ENCODE measurements at places on chromosomes 4 and X.

- no peak for DNase-seq
Observed at GRCh38 chr4:137238456-137239162, 293.7 kb downstream of the PCDH18 start.

DNA sequence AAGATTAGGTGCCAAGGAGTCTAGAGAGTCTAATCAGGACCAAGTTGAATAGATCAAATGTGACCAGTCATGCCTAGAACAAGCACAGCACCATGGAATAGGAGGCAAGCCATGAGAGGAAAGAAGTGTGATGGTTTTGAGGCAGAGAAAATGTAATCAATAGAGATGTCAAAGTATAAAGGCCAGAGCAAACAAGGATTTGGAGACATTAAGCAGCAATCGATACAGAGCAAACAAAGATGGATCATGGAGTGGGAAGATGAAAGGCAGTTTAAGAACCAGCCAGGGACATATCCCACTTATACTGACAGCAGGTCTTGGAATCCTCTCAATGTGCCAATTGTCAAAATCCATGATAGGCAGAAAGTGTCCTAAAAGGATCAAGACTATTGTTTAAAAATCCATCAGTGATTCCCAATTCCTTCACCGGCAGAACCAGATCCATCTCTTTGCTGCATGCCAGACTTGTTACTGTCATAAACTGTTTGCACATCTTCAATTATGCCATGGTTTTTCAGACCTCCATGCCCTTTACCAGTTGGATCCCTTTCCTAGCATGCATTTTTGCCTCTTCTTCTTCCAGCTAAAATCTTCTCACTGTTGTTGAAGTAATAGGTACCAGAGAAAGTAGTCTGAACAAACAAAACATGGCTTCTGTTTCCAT, 520.7 kb upstream of the ARX start:
- DNase-seq = no peak

GRCh38 chr4:114323841-114324240, 274.8 kb upstream of the UGT8 start:
- no peak for DNase-seq

DNA sequence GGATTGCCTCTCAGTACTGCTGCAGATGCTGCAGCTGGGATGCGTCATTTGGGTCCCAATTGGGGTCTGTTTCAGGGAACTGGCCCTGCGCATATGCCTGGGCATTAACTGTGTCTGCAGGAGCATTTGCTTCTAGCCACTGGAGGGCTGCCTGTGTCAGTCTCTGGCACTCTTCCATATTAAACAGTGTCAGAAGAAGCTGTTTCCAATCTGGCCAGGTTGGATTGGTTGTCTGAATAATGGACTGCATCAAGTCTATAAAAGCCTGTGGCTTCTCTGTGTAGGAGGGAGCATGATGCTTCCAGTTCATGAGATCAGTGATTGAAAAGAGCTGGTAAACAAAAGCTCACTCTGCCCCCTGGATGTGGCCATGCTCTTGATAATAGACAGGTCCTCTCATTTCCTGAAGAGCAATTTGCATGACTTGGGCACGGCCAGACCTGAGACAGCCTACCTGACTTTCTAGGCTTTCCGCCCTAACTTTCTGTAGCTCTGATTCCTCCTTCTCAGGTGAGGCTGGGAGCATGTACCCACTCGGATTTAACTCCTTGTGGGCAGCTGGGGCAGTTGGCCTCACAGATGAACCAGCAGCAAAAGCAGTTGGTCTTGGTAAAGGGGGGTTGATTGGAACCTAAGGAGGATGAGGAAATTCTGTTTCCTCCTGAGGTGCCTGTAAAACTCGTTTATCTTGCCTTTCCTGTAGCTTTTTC, 29.2 kb downstream of the SULT1E1 start:
- no peak for DNase-seq

DNA sequence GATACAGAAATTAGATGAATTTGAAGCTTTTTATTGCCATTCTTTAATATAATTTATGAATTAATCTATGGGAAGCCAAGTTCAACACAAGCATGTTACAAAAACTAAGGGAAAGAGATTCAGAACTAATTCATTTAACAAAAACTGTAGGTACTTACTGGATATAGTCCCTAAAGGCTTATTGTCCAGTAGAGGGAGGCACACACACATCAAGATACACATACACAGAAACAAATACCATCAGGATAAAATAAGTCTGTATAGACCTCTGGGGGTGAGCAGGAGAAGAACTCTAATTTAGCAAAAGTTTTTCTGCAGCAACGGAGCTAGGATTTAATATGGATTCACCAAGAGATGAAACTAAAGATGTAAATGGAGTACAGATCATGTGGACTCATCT, 83.0 kb upstream of the IL13RA1 start:
- no peak for DNase-seq

DNA sequence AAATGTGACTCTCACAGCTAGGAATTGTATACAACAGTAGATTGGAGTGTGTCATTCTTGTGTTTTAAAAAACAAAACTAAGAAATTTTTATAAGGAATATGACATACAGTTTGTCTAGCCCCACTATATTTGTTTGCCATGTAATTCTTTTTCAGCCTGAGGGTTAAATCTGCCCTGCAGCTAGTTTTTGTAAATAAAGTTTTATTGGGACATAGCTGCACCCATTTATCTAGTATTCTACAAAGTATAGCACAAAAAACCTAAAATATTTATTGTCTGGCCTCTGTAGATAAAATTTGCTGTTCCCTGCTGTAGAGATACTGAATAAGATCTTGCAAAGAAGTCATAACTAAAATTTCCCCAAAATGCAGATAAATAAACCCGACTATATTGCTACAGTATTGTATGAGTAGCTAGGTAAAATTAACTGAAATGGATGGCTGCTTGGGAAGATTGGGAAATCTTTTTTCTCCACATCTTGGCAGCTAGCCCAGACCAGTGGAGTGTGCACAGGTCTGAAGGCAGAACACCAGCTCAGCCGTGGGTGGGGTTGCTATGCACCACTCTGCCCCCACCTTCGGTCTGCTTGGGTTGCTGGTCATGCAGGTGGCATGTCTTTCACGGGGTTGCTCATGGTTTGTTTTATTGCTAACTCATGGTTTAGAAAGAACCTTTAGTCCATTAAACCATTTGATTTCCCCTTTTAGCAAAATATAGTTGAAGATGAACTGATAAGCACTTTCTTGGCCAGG, 127.9 kb downstream of the KLHL8 start:
- no peak for DNase-seq

GRCh38 chrX:30653415-30654131, at the start of gene GK:
GK (plus strand) TSS chrX:30653423; CDS start chrX:30653538, 115 bp downstream.
- peak; percentile 79 for DNase-seq

- DNase-seq = no peak
Observed at GRCh38 chr4:41285202-41285863, 28.6 kb downstream of the UCHL1 start.

GRCh38 chrX:100368167-100368566, 41.9 kb downstream of the PCDH19 start:
- DNase-seq = no peak

- DNase-seq = no peak
Observed at GRCh38 chr4:152479428-152480026, 56.4 kb downstream of the FBXW7 start.

DNA sequence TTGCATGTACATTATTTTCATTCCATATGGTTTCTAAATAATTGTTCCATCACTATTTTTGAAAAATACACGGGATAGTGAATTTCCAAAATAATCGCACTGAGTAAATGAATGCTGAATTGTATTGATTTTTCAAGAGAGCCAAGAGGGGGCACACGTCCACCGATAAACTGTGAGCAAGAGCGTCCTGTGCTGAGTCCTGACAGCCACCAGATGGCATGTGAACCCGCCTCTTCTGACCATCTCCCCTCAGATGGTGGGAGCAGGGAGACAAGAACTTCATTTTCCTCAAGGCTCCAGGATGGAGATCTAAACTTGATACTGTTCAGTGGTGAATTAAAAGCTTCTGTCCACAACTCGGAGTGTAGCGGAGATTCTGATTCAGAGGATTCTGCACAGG, 30.6 kb upstream of the IL9R start:
- DNase-seq = no peak

GRCh38 chr4:143343276-143343831, 6.7 kb downstream of the GAB1 start:
- no peak for DNase-seq

DNA sequence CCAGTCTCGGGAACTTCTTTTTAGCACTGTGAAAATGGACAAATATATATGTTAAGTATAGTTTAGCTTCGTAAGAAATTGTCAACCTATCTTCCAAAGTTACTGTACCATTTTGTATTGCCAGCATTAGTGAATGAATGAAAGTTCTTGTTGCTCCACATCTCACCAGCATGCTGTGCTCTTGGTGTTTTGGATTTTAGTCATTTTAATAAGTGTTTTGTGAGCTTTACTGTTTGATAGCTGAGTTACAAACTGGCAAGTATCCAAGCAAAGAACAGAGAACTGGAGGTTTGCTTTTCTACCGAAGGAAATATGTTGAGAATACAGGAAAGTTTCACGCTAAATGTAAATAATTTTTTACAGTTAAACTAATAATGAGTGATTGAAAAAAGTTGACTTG, 33.0 kb downstream of the SNCA start:
- DNase-seq = no peak

GRCh38 chrX:131633285-131633917, 89.5 kb downstream of the OR13H1 start:
- no peak for DNase-seq

DNA sequence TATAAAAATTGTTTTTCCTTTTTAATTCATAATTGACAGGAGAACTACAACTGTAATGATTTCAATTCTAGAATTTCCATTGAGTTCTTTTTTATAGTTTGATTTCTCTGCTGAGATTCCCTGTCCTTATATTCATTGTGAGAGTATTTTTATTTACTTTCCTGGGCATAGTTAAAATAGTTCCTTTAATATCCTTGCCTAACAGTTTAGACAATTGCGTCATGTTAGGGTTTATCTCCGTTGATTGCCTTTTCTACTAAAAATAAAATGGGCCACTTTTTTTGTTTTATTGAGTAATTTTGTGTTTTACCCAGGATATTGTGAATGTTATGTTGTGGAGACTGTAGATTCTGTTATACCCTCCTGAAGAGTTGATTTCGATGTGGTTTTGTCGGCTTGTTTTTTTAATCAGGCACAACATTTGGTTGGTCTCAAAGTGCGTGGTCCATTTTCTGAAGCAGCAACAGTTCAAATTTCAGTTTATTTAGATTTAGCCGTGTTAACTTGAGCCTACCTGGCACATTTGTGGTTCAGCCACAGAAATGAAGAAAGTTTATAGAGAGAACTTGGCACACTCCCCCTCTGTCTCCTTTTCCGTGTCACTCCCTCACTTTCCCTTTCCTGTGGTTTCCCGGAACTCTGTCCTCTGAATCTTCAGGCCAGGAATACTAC, 16.0 kb upstream of the PRRG1 start:
- no peak for DNase-seq

DNA sequence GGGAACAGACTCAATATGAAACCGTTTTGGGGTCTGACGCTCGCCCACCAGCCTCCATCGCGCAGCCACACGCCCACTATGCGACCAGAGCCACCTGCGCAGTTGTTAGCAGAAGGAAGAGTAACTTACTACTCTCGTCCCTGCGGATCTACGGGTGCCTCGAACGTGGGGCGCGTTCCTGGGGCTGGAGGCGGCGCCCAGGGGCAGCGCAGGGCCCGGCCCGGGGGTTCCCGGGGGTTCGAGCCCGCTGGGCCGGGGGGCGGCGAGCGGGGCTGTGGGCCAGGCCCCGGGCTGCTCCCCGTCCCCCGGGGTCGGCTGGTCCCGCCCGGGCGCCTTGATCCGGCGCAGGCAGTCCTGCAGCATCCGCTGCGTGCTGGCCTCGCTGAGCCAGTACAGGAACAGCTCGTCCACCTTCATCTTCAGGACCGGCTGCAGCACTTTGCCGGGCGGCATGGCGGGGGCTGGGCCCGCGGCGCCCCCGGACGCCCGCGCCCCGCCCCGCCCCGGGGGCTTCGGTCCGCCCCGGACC, 404 bp downstream of the PPP2R3B start:
- DNase-seq = no peak

GRCh38 chrX:19670854-19671620, 155.7 kb upstream of the MAP3K15 start:
- DNase-seq = no peak

DNA sequence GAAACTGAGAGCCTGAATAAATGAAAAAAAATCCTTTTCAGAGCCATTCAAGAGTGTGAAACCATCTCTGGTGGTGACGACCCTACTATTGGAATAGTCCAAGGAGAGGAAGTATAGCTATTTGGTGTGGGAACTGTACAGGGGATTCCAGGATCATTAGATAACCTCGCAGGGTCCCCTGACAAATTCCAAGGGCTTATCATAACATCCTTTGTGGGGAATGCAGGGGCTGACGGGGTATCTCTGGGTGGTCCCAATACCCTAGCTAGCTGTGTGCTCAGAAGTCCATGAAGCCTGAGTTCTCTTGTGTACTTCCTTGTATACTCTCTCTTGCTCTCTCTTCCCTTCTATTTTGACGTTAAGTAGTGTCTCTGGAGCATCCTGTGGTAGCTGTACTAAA, 13.8 kb upstream of the PLAC1 start:
- no peak for DNase-seq

DNA sequence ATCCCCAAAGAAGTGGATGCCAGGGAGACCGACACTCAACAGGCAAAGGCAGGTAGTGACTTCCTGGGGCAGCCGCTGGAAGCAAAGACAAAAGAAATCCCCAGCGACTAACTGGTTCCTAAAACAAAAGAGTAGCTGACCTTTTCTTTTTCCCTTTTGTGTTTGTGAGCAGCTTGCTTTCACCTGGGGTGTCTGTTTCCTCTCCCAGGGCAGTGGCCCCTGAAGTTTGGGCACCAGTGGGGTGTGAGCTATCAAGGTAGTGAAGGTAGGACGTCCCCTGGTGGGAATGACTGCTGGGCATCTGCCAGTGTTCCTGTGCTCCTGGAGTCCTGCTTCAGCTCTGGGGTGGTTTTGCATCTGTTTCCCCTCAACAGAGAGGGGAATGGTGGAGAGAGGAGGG, 41.6 kb upstream of the STIM2 start:
- no peak for DNase-seq

- DNase-seq = no peak
Observed at GRCh38 chr4:10312568-10312967, 144.7 kb downstream of the ZNF518B start.

GRCh38 chrX:119041175-119041574, 31.6 kb upstream of the CT47C1 start:
- peak; percentile 77 for DNase-seq

- DNase-seq = no peak
Observed at GRCh38 chrX:1533058-1533457, 3.9 kb downstream of the P2RY8 start.

- no peak for DNase-seq
Observed at GRCh38 chr4:7687006-7687405, 252.3 kb upstream of the PSAPL1 start.

- no peak for DNase-seq
Observed at GRCh38 chr4:11072999-11073398, 355.7 kb downstream of the HS3ST1 start.

GRCh38 chr4:41619161-41619560, 81.2 kb downstream of the LIMCH1 start:
- no peak for DNase-seq

- no peak for DNase-seq
Observed at GRCh38 chr4:150768497-150768896, 186.5 kb downstream of the MAB21L2 start.

- no peak for DNase-seq
Observed at GRCh38 chrX:4263030-4263803, 549.8 kb upstream of the PRKX start.

Data from coronary artery (tissue), 2 donors.